Occipital lobe (tissue), 3 donors: ENCODE measurements at places on chromosomes 1 and 21. TPM values are rescaled to one million over a fixed set of nuclear protein-coding genes. Genes with fewer than 3 reads are reported as not detected.

DNA sequence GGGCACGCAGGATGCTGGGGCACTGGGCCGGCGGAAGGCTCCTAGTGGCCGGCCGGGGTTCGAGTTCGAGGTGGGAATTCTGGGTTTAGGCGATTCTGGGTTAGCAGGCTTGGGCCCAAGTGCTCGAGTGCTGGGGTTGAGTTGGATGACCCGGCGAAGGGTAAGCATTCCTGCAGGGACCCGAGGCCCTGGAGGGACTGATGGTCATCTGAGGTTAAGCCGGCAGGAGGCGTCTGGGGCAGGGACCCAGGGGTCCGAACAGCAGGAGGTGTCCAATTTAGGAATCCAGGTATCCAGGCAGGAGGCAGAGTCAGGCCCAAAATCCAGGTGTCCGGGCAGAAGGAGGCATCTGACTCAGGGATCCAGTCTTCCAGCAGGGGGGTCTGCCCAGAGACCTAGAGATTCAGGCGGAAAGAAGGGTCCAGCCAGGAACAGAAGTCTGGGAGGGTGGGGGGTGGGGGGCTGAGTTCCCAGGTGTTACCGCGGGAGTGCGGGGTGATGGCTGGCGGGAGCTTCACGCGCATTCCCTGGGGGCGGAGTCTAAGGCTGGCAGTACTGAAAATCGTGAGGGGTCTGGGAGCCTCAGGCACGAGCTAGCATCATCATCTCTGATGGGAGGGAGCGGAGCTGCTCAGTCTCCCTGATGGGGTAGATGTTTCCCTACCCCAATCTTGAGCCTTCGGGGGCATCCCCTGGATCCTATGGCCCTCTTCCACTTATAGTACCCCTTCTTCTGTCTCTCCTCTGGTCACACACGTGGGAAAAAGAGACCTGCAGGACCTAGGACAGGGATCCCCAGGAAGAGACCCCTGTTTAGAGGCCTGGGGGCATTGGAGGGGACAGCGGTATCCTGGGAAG lies 585 bp downstream of the GPR3 start:
- no peak for DNase-seq

- DNase-seq, result no peak
These were observed 3.2 kb downstream of the SDC3 start for GRCh38 chr1:30905403-30905802.

DNA sequence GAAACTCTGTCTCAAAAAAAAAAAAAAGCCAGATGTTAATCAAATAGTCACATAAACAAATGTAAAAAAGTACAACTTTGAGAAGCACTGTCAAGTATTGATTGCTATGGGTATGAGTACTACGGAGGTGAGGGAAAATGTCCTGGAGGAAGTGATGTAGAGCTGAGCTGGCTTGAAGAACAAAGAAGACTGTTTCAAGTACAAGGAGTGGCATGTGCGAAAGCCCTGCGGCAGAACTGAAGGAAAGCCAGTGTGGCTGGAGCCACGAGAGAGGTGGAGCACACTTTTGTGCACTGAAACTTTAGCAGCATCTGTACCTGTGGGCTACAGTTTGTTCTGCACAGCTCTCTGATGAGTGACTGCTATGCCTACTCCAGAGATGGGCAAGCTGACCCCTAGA lies 5.4 kb upstream of the RPS6KA1 start:
- no peak for DNase-seq

GRCh38 chr1:149932474-149932873 lies 4.2 kb downstream of the MTMR11 start:
- DNase-seq, result no peak

DNA sequence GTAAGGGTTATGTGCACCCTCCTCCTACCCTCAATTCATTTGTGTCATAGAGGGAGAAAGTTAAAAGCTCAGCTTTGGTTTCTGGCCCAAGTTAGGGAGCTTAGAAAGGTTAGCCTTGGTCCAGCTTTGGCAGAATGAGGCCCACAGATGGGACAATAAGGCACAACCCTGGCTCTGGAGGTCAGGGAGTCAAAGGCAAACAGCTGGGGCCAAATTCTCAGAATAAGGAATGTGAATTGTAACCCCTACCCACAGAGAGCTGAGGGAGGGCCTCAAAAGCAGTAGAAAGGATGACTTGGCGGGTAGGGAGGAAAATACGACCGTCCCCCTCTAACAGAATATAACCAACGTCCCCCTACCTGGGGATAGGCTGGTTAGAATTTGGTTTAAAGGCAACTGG lies 9.0 kb downstream of the CERS2 start:
- no peak for DNase-seq

- DNase-seq, result no peak
These were observed 10.0 kb upstream of the B4GALT3 start for GRCh38 chr1:161187311-161187710.

GRCh38 chr1:19450811-19451515 lies 34.4 kb downstream of the CAPZB start:
- no peak for DNase-seq

DNA sequence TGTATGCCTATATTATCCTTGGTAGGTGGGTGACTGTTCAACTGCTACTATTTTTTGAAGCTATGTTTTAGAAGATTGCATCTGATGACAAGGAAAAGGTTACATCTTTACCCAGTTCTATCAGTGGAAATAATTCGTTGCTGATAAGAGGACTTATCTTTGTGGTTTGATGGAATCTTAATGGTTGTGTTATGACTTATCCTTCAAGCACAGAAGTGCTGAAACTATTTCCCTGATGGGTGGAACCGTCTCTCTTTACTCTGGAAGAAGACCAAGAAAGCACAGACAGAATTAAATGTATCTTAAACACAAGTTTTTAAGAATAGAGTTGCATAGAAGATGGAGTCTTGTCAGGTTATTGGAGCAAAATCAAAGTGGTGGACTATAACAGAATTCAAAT lies 437.7 kb upstream of the KAZN start:
- no peak for DNase-seq

- DNase-seq, result no peak
These were observed 2.5 kb upstream of the TMPRSS2 start for GRCh38 chr21:41510500-41510899.

GRCh38 chr1:84253036-84253435 lies 48.5 kb upstream of the SAMD13 start:
- DNase-seq, result no peak

- DNase-seq, result no peak
These were observed 1.8 kb downstream of the CCDC17 start for GRCh38 chr1:45621895-45622523.

DNA sequence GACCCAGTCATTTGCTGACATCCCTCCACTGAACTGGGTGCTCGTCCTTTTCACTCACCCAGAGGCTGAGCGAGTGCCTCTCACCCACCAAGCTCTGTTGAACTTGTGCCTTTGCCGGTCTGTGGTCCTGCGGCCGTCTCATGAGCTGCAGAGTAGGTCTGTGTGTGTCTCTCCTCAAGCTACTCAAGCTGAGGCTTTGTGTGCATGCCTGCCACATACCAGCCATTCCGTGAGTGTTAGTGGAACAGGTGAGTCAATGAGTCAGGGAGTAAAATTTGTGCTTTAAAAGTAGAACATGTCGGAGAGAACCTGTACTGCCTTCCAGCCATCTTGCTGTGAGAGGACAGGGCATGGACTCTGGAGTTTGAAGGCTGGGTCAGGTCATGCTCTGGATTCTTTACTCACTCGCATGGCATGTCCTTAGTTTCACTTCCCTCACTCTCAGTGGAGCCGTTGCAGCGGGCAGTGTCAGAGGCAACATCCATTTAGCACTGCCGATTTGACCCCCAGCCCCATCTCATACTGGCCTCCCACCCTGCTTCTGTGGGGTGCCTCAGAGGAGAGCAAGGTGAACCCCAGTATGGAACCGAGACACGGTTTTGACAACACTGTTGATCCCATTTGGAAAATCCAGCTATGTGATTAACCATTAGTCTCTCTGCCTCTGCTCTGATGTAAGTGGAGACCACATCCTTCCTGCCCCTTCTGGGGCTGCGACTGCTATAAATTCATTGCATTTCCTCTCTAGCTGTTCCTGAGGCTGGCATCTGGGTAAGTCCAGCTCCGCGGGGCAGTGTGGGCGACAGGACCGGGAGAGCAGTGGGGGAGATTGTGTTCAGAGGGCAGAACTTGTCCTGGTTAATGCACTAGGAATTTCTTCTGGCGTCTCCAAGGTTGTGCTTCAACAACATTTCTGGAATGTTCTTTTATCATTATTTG lies at the start of gene NLRP3:
NLRP3 (plus strand) TSS at position 751 of the 939 bp plus-strand sequence. CDS start 2,628 bp downstream, outside the sequence.
- DNase-seq, result no peak

GRCh38 chr1:97384294-97384968 lies 536.4 kb downstream of the DPYD start:
- DNase-seq, result no peak

GRCh38 chr1:47527653-47528272 lies 89.9 kb downstream of the FOXD2 start:
- DNase-seq, result no peak

Gene TAL1
- total RNA-seq, result 1.6 TPM

Gene STRIP1
- 102 TPM for total RNA-seq

Gene ELF3
- total RNA-seq, result 0.31 TPM

Gene CASQ2
- 0.47 TPM for total RNA-seq

Gene KIFAP3
- 271 TPM for total RNA-seq

Gene C8A
- total RNA-seq, result not detected

Gene AMPD1
- not detected for total RNA-seq

Gene UBL4B
- not detected for total RNA-seq

Gene WRAP73
- total RNA-seq, result 10.8 TPM

Gene NEK2
- total RNA-seq, result 3.3 TPM
